ENCODE measurements at places on chromosomes 2 and 18.

GRCh38 chr2:8022908-8023640 lies 658.8 kb upstream of the ID2 start:
- DNase-seq, result no peak

GRCh38 chr18:51490860-51491259 lies 293.4 kb upstream of the MEX3C start:
- no peak for DNase-seq

DNA sequence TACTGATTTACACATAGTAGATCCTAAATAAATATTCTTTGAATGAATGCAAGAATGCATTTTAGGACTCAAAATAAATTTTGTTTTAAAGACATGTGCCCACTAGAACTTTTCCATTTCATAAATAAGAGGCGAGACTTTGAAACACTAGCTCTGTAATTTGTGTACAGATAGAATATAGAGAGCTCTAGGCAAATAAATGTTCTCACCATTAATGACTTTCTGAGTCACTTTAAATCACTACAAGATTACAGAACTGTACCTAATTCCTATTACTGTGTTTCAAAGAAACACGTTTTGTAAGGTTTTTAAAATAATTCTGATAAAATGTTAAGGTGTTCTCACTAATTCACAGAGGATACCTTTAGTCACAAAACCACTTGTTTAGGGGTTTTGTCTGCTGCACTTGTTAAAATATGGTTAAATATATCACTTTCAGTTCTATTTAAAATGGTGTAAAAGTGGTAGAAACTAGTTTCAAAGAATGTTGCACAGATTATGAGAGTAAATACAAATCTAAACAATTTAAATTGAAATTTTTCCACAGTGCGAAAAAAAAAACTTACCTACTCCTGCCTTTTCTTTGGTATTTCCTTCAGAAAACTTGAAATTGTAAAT lies 158.7 kb upstream of the ZC3H15 start:
- DNase-seq, result no peak

GRCh38 chr2:195709901-195710806 lies 53.1 kb downstream of the SLC39A10 start:
- no peak for DNase-seq

DNA sequence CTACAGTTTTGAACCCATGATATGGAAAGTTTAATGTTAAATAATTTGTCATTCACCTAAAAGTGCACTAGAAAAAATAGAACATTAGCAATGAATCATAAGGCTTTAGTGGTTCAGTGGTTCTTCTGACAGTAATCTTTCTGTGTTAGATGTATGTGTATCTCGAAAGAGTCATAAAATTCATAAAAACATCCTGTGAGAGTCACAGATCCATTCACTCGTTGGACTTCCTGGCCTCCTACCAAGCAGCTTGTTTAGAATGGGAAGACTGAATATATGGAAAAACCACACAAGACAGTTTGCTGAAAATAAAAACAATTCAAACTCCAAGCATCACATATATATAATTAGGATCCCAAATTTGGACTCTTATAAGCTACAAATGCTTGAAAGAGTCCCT lies 34.8 kb downstream of the ADNP2 start:
- DNase-seq, result no peak

DNA sequence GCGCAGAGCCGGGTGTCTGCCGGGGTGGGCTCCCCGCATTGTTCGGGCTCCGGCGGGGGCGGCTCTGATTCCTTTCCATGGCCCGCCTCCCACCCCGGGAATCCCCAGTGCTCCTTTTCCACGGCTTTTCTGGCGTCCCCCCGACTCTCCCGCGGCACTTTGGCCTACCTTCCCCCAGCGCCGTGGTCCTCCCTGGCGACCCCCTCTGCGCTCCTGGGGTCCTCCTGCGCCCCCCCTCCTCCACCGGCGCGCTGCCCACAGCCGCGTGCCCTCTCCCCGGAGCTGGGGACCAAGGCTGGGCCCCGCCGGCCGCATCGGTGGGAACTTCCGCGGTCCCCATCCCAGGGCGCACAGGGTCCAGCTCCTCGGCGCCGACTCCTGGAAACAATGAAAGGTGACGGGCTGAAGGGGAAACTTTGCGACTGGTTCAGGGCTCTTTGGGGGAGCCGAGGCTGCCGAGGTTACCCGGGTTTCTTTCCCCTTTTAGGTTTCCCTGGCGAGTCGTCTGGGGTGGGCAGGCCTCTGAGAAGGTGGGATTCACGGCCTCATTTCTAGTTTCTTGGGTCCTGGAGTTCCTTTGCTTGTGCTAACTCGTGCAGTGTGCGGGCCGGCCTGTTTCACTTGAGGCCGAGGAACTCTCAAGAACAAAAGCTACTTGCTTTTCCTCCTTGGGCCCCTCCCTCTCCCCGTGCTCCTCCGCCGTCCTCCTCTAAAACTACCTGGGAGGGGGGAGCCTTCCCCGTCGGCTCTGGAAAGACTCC lies 2.2 kb downstream of the TGIF1 start:
- DNase-seq, result peak; percentile 17

GRCh38 chr18:58955738-58956137 lies 91.1 kb downstream of the ZNF532 start:
- DNase-seq, result no peak

GRCh38 chr2:230949966-230950873 lies 25.2 kb upstream of the GPR55 start:
- no peak for DNase-seq

- DNase-seq, result no peak
Measured at GRCh38 chr18:434410-434809, 66.1 kb downstream of the COLEC12 start.

DNA sequence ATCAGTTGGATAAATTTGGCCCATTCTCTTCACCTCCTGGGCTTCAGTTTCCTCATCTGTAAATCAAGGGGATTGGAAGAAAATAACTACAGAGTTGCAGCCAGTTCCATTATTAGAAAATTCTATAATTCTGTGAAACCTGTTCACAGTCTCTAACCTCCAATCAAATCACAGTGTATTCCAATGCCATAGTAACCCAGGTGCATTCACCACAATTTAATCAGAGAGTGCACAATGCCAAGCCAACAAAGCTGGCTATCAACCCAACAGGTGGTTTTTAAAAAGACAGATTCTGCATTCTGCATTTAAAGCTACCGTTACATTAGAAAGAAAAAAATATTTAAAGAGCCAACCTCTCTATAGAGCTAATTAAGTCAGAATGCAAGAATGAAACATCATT lies 308.6 kb downstream of the RNF144A start:
- DNase-seq, result no peak

GRCh38 chr2:192196421-192197194 lies 1.9 kb upstream of the TMEFF2 start:
- DNase-seq, result no peak

- no peak for DNase-seq
Measured at GRCh38 chr2:27078267-27079194, at the start of gene EMILIN1. TSS of gene EMILIN1 (plus strand) at chr2:27078615. CDS start at chr2:27079066, 451 bp downstream.

Data from stimulated activated CD4-positive, alpha-beta T cell treated with anti-CD3 and anti-CD28 coated beads, Interleukin-1b, Interleukin-23, amount 100 ng/mL, for 1 hour (primary cell).